ENCODE measurements at places on chromosomes 5 and 9.

- DNase-seq: peak; percentile 36
Observed at GRCh38 chr5:66169534-66169933, 25.4 kb downstream of the SREK1 start.

DNA sequence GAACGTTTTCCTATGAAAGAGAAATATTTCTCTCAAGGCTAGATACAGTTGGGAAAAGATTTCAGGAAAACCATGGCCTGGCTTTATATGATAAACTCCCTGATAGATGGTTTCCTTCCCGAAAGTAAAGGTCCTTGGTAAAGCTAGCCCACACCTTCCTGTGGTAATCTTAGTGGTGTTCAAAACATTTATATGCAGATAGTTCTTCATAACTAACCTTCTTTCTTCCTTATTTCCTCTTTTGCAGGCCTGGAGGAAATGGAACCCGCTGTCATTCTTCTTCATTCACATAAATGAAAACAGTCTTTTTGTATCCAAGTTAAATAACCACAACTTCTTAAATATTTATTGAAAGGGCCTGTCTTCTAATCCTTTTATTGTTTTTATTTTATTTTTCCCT lies 474.0 kb upstream of the ACTBL2 start:
- no peak for DNase-seq

DNA sequence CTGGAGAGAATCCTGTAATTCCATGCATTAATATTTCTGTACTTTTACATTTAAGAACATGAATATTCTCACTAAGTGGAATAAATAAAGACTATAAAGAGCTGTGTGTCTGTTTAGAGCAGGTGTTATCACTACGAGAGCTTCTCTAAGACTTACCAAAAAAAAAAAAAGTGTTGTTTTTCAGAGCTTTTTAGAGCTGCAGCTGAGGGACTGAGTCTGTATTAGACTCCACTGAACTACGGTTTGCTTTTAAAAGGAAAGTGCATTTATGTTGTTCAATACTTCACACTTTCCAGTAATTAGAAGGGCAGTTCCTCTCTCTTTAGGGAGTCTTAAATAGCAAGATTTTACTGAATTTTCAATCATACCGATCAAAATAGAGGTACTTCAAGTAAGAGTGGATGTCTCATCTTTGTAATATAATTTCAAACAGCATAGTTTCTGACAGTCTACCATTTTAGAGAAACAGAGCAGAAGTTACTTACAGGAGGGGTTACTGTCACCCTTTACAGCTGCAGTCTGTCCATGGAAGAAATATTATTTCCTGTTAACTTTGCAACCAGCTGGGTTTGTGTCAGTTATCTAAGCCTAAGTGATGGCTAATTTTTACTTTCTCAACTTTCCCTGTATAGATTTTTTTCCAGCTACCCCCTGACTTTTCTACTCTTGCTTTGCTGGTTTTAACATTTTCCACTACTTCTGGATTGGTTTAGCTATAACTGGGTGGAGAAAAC lies 2.4 kb downstream of the SYK start:
- no peak for DNase-seq

DNA sequence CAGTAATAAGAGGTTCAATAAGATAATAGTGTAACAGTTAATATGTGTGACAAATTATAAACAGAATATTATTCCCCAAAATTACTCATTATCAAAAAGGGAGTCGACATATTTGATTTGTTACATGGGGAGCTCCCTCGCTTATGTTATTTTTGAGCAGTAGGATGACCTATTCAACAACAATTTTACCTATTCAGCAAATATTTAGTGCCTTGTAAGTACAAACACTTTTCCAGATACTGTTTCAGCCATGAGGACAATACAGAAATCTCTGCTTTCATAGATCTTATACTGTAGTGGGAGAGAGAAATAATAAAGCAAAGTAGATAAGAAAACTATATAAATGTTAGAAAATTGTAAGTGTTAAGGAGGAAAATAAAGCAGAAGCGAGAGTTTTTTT lies 1342.8 kb upstream of the WWC1 start:
- no peak for DNase-seq

GRCh38 chr5:170632985-170633234 lies 129.1 kb downstream of the KCNIP1 start:
- DNase-seq: no peak

GRCh38 chr9:125902214-125902613 lies 155.0 kb downstream of the PBX3 start:
- peak; percentile 37 for DNase-seq

Data from lung microvascular endothelial cell (primary cell).